ENCODE measurements at places on chromosomes 5 and 9.

DNA sequence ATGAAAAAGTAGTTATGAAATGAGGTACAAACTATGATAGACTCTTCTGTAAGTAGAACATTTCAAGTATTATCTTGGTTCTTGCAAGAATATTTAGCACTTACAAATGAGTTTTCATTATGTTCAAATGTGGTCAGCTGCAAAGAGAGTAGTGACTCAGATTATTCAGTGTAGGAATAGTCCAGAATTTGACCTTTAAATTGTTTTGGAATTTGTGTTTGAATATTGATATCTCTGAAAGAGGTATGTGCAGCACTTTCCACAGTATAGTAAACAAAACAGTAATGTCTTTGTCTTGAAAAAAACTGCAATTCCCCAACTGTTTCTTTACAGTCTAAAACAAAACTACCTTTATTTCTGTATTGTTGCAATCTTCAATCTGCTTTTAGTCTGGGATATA is 56.1 kb downstream of the WDR70 start:
- DNase-seq, result no peak

- no peak for DNase-seq
These were observed 10.2 kb downstream of the KLF9 start for GRCh38 chr9:70404261-70404660.

- DNase-seq, result no peak
These were observed 27.0 kb upstream of the PRRC2B start for GRCh38 chr9:131366761-131367401.

DNA sequence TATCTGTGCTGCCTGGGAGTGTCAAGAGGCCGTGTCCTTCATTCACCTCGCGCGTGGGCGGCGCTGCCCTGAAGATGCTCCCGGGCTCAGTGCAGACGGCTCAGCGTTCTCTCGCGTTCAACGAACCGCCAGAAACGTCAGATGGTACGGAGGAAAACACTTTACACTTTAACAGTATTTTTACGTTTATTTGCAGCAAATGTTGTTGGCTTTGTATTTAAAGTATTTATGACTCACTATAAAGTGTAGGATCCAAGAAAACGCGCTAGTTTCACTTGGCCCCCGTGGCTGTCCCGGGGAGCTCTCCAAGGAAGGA is 544 bp upstream of the ERCC6L2 start:
- DNase-seq, result peak; percentile 22

GRCh38 chr5:53063791-53064190 is 45.8 kb downstream of the MOCS2 start:
- no peak for DNase-seq

- no peak for DNase-seq
These were observed 396.7 kb upstream of the CLINT1 start for GRCh38 chr5:158255609-158256008.

DNA sequence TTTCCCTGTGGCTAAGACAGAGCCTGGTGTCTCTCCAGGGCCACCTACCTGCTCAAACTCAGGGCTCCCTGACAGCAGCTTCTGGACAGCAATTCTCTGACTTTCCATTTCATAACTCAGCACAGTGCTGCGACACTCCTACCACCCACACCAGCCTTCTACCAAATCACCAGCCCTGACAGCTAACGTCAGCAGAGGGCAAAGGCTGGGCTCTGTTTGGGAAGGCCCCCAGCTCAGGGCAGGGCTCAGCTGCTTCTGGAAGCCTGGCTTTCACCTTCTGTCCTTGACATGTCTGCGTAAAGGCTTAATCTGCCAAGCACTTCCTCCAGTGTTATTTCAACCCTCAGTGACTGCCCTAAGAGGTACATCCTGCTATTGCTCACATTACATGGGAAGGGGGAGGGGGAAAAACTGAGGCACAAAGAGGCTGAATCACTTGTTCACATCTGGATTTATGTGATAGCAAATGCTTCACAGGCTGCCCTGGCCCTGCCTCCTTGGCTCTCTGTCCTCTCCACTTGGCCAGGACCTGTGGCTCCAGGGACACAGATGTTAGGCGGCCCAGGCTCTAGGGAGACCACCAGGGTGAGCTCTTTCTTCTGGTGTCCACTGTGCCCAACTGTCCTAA is 102.5 kb upstream of the PANK3 start:
- DNase-seq, result no peak

DNA sequence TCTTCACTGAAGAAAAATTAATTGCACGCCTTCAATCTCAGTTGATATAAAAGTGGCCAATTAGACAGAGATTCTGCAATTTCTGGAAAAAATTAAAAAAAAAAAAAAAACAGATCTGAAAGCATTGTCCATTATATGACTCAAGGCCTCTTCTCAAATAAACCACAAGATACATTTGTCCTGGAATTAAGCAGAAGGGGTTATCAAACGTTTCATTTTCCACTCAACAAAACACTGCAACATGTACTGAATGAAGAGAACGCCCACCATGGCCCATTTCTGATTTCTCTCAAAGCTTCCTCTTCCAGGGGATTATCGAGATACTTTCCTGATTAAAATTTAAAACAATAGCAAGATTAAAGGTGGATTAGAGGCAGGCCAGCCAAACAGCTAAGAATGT is 5.8 kb upstream of the PAPPA start:
- DNase-seq, result no peak

DNA sequence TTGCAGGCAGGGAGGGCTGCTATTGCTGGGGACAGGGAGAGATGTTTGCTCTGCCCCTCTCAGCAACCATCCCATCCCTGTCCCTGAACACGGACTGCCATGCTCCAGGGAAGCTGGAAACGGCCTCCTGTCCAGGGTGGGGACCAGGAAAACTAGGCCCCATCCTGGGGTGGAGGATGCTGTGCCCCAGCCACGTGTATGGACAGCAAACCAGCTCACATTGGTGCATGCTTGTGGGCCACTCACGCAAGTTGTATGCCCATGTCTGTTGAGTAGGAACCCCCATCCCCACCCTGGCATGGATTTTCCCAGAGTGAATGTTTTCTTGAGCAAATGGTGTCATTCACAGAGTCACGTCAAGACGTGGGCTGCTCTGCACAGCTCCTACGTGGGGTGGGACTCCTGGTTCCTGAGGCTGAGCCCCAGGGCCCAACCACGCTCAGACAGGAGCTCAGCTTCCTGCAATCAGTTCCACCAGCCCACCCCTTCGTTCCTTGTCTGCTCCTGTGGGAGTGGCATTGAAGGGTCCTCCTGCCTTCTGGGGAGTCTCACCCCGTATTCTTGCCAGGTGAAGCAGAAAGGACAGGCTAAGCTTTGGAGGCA is 4.6 kb downstream of the UNC5A start:
- no peak for DNase-seq

GRCh38 chr5:77140350-77140749 is 53.3 kb upstream of the ZBED3 start:
- no peak for DNase-seq
